ENCODE measurements at places on chromosomes 2 and 18.

DNA sequence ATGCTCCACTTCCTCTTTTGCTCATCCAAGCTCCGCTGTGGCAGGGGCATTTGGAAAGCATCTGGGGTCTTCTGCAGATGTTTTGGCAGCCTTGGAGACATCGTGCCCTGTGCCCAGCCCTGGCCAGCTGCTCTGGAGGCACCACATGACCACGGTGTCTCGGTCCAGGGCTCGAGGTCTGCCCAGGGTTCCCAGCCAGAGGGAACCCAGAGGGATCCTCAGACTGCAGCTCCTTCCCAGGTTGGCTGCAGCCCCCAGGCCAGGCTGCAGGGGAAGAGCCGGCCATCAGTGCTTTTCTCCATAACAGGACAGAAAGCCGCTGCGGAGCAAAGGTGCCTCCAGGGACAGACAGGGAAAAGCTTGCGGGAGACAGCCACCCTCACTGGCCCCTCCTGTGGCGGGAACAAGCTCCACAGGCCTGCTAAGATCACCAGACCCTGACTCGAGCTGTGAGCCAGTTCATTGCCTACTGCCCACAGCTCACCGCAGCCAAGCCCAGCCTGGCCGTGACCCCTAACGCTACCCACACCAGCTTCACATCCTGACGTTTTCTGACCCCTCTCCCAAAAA, 74.7 kb downstream of the SMAD7 start:
- no peak for DNase-seq

- DNase-seq, result peak; percentile 29
Measured at GRCh38 chr2:86000938-86001312, 104.8 kb downstream of the POLR1A start.

DNA sequence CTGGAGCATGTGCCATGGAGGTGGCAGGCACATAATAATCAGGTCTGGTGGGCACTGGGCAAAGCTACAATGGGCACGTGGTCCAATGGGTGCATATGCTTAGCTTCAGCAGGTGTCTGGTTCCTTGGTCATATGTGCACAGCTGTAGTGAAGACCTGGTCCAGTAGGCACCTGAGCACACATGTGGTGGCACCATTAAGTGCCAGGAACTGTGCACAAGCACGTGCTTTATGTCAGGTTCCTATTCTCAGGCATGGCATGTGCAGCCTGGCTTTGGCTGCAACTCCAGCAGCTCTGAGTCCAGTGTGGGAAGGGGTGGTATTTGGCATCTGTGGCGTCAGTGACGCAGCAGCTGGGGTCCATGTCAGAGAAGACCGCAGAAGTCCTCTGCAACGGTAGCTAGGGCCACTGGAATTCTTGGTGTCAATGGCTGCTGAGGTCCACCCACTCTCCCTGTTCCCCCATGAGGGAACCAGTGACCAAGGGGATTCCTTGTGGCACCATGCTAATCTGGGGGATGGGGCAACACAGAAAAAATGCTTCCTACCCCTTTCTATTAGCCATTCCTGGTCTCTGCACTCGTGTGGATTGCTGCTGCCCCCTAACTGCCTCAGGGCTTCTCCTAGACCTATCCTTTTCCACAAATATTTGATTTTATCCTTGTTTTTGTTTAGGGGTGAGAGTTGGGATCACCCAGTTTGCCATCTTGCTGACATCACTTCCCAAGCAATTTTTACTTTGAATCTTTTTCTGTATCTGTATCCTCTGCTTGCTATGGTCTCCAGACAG, 262.9 kb upstream of the MAP2 start:
- DNase-seq, result no peak

DNA sequence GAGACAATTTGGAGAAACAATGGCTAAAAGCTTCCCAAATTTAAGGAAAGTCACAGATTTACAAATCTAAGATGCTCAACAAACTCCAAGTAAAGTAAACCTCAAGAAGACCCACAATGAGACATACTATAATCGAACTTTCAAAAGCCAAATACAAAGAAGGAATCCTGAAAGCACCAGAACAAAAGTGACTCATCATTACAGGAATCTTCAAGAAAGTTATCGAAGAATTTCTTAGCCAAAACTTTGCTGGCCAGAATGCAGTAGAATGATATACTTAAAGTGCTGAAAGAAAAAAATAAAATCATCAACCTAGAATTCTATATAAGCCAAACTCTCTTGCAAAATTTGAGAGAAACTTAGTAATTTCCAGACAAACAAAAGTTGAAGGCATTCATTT, 106.5 kb upstream of the TMEM200C start:
- DNase-seq, result no peak

- DNase-seq, result no peak
Measured at GRCh38 chr2:51158251-51158650, 126.3 kb upstream of the NRXN1 start.

GRCh38 chr18:59437851-59438569, 78.9 kb upstream of the LMAN1 start:
- no peak for DNase-seq

DNA sequence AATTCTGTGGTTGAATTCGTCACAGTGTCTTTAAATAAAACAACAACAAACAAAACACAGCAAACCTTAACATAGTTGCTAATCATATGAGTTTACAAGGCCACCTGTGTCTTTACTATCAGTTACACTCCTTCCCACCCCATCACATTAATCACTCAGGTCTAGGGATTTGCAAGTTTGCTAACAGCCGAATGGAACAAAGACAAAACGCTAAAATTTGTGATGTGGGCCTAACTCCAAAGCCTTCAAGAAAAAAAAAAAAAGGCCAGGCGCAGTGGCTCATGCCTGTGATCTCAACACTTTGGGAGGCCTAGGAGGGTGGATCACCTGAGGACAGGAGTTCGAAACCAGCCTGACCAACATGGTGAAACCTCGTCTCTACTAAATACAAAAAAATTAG, 566 bp upstream of the POLI start:
- no peak for DNase-seq

DNA sequence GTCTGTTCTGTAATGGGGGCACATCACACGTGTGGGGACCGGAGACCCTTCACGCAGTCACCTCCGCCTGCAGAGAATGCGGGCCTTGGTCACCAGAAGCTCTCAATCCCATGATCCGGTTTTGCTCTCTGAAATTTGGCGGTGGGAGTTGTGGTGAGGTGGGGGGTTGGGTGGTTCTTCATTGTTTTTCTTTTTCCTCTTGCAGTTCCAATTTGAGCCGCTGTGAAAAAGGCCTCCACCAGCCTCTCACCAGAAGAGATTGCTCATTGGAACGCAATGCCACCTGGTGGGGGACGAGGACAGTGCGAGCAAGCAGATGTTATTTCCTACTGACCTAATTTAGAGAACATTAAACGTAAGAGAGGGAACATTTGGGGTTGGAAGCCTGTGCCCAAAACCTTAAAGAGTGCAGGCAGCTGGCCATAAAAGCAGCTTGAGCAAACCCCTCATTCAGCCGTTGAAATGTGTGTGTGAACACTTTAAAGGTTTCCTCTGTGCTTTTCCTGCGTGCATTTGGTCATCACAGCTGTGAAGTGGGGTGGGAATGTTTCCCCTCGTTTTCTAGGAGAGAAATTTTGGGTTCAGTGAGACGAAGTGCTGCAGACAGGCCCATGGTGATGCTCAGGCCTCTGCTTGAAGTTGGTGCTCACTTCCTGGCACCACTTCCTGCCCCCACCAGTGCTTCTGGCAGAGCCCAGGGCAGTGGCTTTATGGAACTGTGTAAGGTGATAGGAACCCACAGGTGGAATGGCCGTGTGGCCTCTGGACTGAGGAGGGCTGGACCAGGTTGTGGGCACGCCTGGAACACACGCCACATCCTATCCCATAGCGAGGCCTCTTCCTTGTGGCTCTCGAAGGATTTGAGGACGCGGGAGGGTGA, 61.7 kb downstream of the ZCCHC2 start:
- peak; percentile 89 for DNase-seq

- DNase-seq, result no peak
Measured at GRCh38 chr18:44915661-44916060, 235.0 kb downstream of the SETBP1 start.

GRCh38 chr2:53286345-53286744, 481.3 kb upstream of the CHAC2 start:
- no peak for DNase-seq
